Osteocyte (in vitro differentiated cells): ENCODE measurements at places on chromosomes 2 and 18. TPM values are rescaled to one million over a fixed set of nuclear protein-coding genes. Genes with fewer than 3 reads are reported as not detected.

Gene CCDC93
- 23.3 and 26.9 TPM in 2 replicates for total RNA-seq

Gene C2orf78
- total RNA-seq, result not detected in 2 replicates

Gene DRC1
- total RNA-seq, result not detected in 2 replicates

Gene LONRF2
- 0.26 and 0.32 TPM in 2 replicates for total RNA-seq

Gene SP9
- total RNA-seq, result not detected in 2 replicates

Gene SULT1C2
- 1.9 and 2.2 TPM in 2 replicates for total RNA-seq

Gene FHOD3
- total RNA-seq, result 0.73 and 1.2 TPM in 2 replicates

Gene B3GNT7
- total RNA-seq, result 1.1 and 1.5 TPM in 2 replicates

Gene LIMS3
- 3.1 and 4.2 TPM in 2 replicates for total RNA-seq

Gene MEX3C
- 53.5 and 59.7 TPM in 2 replicates for total RNA-seq

Gene ASAP2
- 91.0 and 94.7 TPM in 2 replicates for total RNA-seq

Gene UGT1A3
- not detected in 2 replicates for total RNA-seq

Gene OTOS
- total RNA-seq, result not detected in 2 replicates

Gene GATA6
- 1.9 and 2.4 TPM in 2 replicates for total RNA-seq

Gene STK16
- 28.3 and 29.4 TPM in 2 replicates for total RNA-seq

DNA sequence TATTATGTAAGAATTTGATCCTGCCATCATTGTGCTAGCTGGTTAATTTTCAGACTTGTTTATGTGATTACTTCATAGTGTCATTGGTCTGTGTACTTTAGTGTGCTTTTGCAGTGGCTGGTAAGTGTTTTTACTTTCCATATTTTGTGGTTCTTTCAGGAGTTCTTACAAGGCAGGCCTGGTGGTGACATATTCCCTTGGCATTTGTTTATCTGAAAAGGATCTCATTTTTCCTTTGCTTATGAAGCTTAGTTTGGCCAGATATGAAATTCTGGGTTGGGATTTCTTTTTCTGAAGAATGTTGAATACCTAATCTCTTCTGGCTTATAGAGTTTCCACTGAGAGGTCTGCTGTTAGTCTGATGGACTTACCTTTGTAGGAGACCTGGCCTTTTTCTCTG is 72.8 kb upstream of the MC4R start:
- peaks cover 3% of the 10 kb centered on the region for H3K27me3 ChIP-seq
- no peak overlapping the region for H3K4me3 ChIP-seq
- peaks cover 19% of the 10 kb centered on the region for H3K4me1 ChIP-seq
- no peak for DNase-seq
- no peak overlapping the region for H3K27ac ChIP-seq

GRCh38 chr2:220815698-220816097 is 756.4 kb downstream of the EPHA4 start:
- H3K27me3 ChIP-seq, result no peaks in the 10 kb centered on the region
- peaks cover 3% of the 10 kb centered on the region for H3K4me1 ChIP-seq
- no peak overlapping the region for H3K27ac ChIP-seq
- H3K36me3 ChIP-seq, result no peaks in the 10 kb centered on the region
- no peak overlapping the region for H3K4me3 ChIP-seq

DNA sequence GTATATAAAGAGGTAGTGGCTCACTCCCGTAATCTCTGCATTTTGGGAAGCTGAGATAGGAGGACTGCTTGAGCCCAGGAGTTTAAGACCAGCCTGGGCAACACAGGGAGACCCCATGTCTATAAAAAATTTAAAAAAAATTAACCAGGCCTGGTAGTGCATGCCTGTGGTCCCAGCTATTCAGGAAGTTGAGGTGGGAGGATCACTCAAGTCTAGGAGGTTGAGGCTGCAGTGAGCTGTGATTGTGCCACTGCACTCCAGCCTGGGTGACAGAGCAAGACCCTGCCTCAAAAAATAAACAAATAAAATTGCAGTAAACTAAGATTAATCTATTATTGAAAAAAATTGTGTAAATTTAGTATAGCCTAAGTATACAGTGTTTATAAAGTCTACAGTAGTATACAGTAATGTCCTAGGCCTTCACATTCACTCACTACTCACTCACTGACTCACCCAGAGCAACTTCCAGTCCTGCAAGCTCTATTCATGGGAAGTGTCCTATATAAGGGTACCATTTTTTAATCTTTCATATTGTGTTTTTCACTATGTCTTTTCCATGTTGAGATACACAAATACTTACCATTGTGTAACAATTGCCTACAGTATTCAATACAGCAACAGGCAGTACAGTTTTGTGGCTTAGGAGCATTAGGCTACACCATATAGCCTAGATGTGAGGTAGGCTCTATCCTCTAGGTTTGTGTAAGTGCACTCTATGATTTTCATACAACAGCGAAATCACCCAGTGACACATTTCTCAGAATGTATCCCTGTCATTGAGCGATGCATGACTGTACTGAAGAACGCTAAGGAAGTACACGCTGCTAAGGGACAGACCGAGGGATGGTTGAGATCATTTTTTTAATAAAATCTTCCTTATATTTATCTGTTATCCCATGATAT is 10.4 kb upstream of the MAP4K3 start:
- H3K4me3 ChIP-seq, result no peak overlapping the region
- peaks cover 11% of the 10 kb centered on the region for H3K36me3 ChIP-seq
- peaks cover 5% of the 10 kb centered on the region for H3K4me1 ChIP-seq
- no peak for DNase-seq
- H3K27ac ChIP-seq, result no peak overlapping the region

- H3K4me3 ChIP-seq, result no peak overlapping the region
- no peak for DNase-seq
- peaks cover 6% of the 10 kb centered on the region for H3K27me3 ChIP-seq
- H3K36me3 ChIP-seq, result no peaks in the 10 kb centered on the region
- no peak overlapping the region for H3K27ac ChIP-seq
- no peaks in the 10 kb centered on the region for H3K4me1 ChIP-seq
Measured at GRCh38 chr2:185219981-185220380, 518.6 kb upstream of the FSIP2 start.

GRCh38 chr2:216352653-216353270 is 19.5 kb downstream of the MARCHF4 start:
- H3K4me3 ChIP-seq, result no peak overlapping the region
- peaks cover 16% of the 10 kb centered on the region for H3K4me1 ChIP-seq
- no peak overlapping the region for H3K27ac ChIP-seq
- peak; percentile 2 for DNase-seq
- H3K36me3 ChIP-seq, result no peaks in the 10 kb centered on the region

GRCh38 chr2:176091329-176092258 is 927 bp upstream of the HOXD13 start:
- H3K27ac ChIP-seq, result no peak overlapping the region
- peaks cover 27% of the 10 kb centered on the region for H3K4me1 ChIP-seq
- H3K27me3 ChIP-seq, result peaks cover 92% of the 10 kb centered on the region

DNA sequence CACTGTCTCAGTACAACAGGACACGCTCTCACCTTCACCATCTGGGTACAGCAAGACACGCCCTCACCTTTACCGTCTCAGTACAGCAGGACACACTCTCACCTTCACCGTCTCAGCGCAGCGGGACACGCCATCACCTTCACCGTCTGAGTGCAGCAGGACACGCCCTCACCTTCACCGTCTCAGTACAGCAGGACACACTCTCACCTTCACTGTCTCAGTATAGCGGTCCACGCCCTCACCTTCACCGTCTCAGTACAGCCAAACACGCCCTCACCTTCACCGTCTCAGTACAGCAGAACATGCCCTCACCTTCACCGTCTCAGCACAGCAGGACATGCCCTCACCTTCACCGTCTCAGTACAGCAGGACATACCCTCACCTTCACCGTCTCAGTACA is 109.9 kb upstream of the CTDP1 start:
- H3K36me3 ChIP-seq, result peaks cover 4% of the 10 kb centered on the region
- no peaks in the 10 kb centered on the region for H3K27me3 ChIP-seq
- H3K4me3 ChIP-seq, result no peak overlapping the region
- no peak overlapping the region for H3K27ac ChIP-seq

GRCh38 chr18:8056723-8057122 is 489.6 kb downstream of the PTPRM start:
- peaks cover 17% of the 10 kb centered on the region for H3K4me1 ChIP-seq
- no peaks in the 10 kb centered on the region for H3K27me3 ChIP-seq
- no peak for DNase-seq
- H3K27ac ChIP-seq, result no peak overlapping the region

GRCh38 chr2:10289891-10290290 is 12.8 kb upstream of the HPCAL1 start:
- H3K27ac ChIP-seq, result peak overlapping the region; percentile 8
- DNase-seq, result no peak
- no peaks in the 10 kb centered on the region for H3K27me3 ChIP-seq
- no peak overlapping the region for H3K4me3 ChIP-seq
- peaks cover 4% of the 10 kb centered on the region for H3K36me3 ChIP-seq

- no peak for DNase-seq
- H3K36me3 ChIP-seq, result no peaks in the 10 kb centered on the region
- H3K4me1 ChIP-seq, result peaks cover 26% of the 10 kb centered on the region
- peak overlapping the region; percentile 98 for H3K27ac ChIP-seq
Measured at GRCh38 chr2:156333274-156333950, 891 bp upstream of the NR4A2 start.

DNA sequence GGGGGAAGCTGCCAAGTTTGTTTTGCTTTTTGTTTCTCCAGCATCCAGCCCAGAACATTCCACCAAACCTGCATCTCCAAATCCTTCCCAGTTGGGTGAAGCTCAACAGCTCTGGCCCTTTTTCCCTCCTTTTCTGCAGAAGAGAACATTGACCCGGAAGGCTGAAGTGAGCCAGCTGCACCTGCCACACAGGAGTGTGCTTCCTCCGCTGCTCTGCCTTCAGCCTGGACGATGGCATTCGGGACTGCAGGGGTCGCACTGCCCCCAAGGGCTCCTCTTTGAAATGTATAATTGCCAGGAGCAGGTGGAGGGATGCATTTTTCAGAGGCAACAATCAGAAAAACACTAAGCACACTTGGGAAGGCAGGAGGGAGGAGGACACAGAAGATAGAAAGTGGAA is 41.8 kb downstream of the ST8SIA5 start:
- H3K4me1 ChIP-seq, result no peaks in the 10 kb centered on the region
- H3K36me3 ChIP-seq, result no peaks in the 10 kb centered on the region
- no peak overlapping the region for H3K4me3 ChIP-seq
- no peak for DNase-seq
- peaks cover 4% of the 10 kb centered on the region for H3K27me3 ChIP-seq

DNA sequence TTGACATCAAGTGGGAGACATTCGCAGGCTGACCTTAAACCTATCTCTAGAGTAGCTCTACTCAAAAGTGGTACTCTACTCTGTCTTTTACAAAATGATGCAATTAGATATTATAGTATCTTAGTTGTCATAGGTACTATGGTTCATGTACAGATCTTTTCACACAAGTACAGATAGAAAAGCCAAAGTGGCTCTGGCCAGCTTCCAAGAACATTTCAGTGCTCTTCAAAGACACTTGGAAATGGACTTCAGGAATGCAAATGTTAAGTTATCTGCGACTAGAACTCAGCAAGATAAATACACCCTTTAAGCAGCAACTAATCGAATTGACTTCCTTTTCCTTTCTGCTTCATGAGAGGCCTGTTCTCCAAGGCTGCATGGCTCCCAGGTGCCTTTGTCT is 718.7 kb upstream of the FAM98A start:
- H3K27me3 ChIP-seq, result no peaks in the 10 kb centered on the region
- H3K4me1 ChIP-seq, result no peaks in the 10 kb centered on the region
- no peaks in the 10 kb centered on the region for H3K36me3 ChIP-seq
- H3K27ac ChIP-seq, result no peak overlapping the region
- no peak overlapping the region for H3K4me3 ChIP-seq

- no peak for DNase-seq
- H3K4me1 ChIP-seq, result no peaks in the 10 kb centered on the region
- no peak overlapping the region for H3K4me3 ChIP-seq
- no peak overlapping the region for H3K27ac ChIP-seq
- H3K36me3 ChIP-seq, result no peaks in the 10 kb centered on the region
- H3K27me3 ChIP-seq, result no peaks in the 10 kb centered on the region
Measured at GRCh38 chr2:168858146-168858545, 32.1 kb downstream of the SPC25 start.

- H3K27me3 ChIP-seq, result peaks cover 28% of the 10 kb centered on the region
- H3K27ac ChIP-seq, result no peak overlapping the region
- no peaks in the 10 kb centered on the region for H3K36me3 ChIP-seq
- DNase-seq, result no peak
- peaks cover 6% of the 10 kb centered on the region for H3K4me1 ChIP-seq
- no peak overlapping the region for H3K4me3 ChIP-seq
Measured at GRCh38 chr18:77160515-77160914, 27.9 kb upstream of the MBP start.

DNA sequence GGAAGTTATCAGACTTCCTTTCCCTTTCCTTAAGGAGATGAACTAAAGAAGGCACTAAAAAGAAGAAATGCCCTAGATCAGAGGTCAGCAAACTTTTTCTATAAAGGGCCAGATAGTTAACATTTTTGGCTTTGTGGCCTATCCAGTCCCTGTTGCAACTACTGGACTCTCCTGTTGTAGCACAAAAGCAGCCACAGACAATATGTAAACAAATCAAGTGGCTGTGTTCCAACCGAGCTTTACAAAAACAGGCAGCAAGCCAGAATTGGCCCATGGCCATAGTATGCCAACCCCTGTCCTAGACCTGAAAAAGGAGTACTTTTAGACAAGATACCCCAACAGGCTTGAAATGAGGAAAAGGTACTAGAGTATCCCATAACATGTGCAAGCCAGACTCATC is 10.9 kb downstream of the NHEJ1 start:
- no peak overlapping the region for H3K27ac ChIP-seq
- no peak overlapping the region for H3K4me3 ChIP-seq
- DNase-seq, result no peak
- peaks cover 12% of the 10 kb centered on the region for H3K4me1 ChIP-seq
- H3K27me3 ChIP-seq, result no peaks in the 10 kb centered on the region
- H3K36me3 ChIP-seq, result peaks cover 24% of the 10 kb centered on the region

GRCh38 chr18:10319026-10319425 is 135.4 kb upstream of the APCDD1 start:
- peaks cover 25% of the 10 kb centered on the region for H3K27me3 ChIP-seq
- no peak for DNase-seq
- no peak overlapping the region for H3K4me3 ChIP-seq
- no peaks in the 10 kb centered on the region for H3K36me3 ChIP-seq
- peaks cover 25% of the 10 kb centered on the region for H3K4me1 ChIP-seq

- no peak overlapping the region for H3K4me3 ChIP-seq
- H3K4me1 ChIP-seq, result no peaks in the 10 kb centered on the region
- H3K36me3 ChIP-seq, result no peaks in the 10 kb centered on the region
- H3K27me3 ChIP-seq, result no peaks in the 10 kb centered on the region
Measured at GRCh38 chr2:120206022-120206581, 17.1 kb downstream of the TMEM185B start.

- no peaks in the 10 kb centered on the region for H3K4me1 ChIP-seq
- H3K27ac ChIP-seq, result no peak overlapping the region
- no peaks in the 10 kb centered on the region for H3K36me3 ChIP-seq
Measured at GRCh38 chr2:132656266-132656975, 13.6 kb downstream of the LYPD1 start.

GRCh38 chr2:86330001-86330400 is 7.4 kb downstream of the REEP1 start:
- no peak overlapping the region for H3K27ac ChIP-seq
- H3K4me3 ChIP-seq, result no peak overlapping the region
- no peaks in the 10 kb centered on the region for H3K4me1 ChIP-seq
- peaks cover 34% of the 10 kb centered on the region for H3K27me3 ChIP-seq
- DNase-seq, result no peak
